ENCODE measurements at places on chromosomes 12 and 14. TPM values are rescaled to one million over a fixed set of nuclear protein-coding genes. Genes with fewer than 3 reads are reported as not detected.

Gene BDKRB2
- total RNA-seq = 2.6 TPM

Gene LRTM2
- not detected for total RNA-seq

Gene SMIM41
- not detected for total RNA-seq

Gene GALNT16
- 8.4 TPM for total RNA-seq

Gene CNPY2
- 25.1 TPM for total RNA-seq

Gene RIN3
- 4.7 TPM for total RNA-seq

All from skeletal muscle tissue (tissue), 5 donors.